OCI-LY7 (cell line): ENCODE measurements at places on chromosomes 13 and 19. TPM values are rescaled to one million over a fixed set of nuclear protein-coding genes. Genes with fewer than 3 reads are reported as not detected.

Gene ZFP14
- 6.2 and 7.9 TPM in 2 replicates for total RNA-seq

Gene BCAM
- total RNA-seq, result not detected in 2 replicates

Gene SCN1B
- 3.1 and 3.6 TPM in 2 replicates for total RNA-seq

Gene SLC6A16
- total RNA-seq, result 15.8 and 21.7 TPM in 2 replicates

Gene LRFN3
- total RNA-seq, result 3.4 and 6.0 TPM in 2 replicates

Gene SOX1
- total RNA-seq, result not detected in 2 replicates

Gene NBEA
- total RNA-seq, result 9.0 and 11.0 TPM in 2 replicates
